ENCODE measurements at places on chromosomes 7 and 10.

DNA sequence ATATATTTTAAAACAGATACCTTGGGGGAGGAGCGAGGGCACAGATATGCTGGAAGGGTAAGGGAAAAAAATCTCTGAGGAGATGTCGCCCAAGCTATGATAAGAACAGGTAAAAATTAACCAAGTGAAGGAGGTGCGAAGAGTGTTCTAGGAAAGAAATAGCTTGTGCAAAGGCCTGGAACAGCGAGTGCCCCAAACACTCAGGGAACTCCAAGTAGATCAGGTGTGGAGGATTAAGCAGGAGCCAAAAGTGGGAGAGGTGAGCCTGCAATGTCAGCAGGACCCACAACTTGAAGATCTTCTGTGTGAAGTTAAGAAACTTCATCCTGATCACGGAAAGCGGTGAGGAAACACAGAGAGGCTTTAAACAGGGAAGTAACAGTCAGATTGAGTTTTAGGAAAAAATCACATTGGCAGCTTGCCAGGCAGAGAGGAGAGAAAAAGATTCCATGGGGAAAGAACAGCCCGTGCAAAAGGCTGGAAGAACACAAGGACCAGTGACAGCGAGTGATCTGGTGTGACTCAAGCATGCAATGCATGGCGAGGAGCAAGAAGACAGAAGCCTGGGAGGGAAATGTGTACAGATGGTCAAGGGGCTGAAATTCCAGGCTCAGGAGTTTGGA lies 30.7 kb downstream of the FGF8 start:
- no peak overlapping the region for H3K27ac ChIP-seq
- H3K36me3 ChIP-seq: no peaks in the 10 kb centered on the region
- DNase-seq: no peak
- no peaks in the 10 kb centered on the region for H3K4me1 ChIP-seq

GRCh38 chr10:49090696-49091380 lies 24.5 kb downstream of the VSTM4 start:
- no peaks in the 10 kb centered on the region for H3K4me1 ChIP-seq
- no peak overlapping the region for H3K4me3 ChIP-seq
- H3K27ac ChIP-seq: no peak overlapping the region
- peaks cover 5% of the 10 kb centered on the region for H3K27me3 ChIP-seq
- H3K36me3 ChIP-seq: no peaks in the 10 kb centered on the region

- H3K27ac ChIP-seq: no peak overlapping the region
- no peaks in the 10 kb centered on the region for H3K4me1 ChIP-seq
- H3K36me3 ChIP-seq: no peaks in the 10 kb centered on the region
- H3K4me3 ChIP-seq: no peak overlapping the region
- H3K27me3 ChIP-seq: no peaks in the 10 kb centered on the region
- no peak for DNase-seq
Measured at GRCh38 chr7:103648135-103648534, 202.1 kb upstream of the SLC26A5 start.

DNA sequence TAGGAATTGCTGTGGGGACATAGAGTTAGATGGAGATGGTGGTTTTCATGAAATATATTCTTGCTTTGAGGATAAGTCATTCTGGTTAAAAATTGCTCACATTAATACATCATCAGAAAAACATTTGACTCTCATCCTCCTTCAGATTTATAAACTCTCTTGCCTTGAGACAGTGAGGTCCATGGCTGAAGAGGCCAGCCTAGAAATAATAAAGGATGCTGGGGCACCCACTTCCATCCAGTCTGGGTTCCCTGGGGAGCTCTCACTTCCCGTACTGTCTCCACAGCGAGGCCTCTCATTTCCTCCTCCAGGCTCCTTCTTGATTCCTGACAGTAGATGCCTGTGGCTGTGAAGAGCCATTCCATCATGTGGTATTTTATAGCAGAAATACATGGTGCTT lies 73.3 kb upstream of the PRKG1 start:
- H3K27ac ChIP-seq: no peak overlapping the region
- H3K36me3 ChIP-seq: no peaks in the 10 kb centered on the region
- H3K4me3 ChIP-seq: no peak overlapping the region

GRCh38 chr10:98316170-98316569 lies 48.2 kb upstream of the LOXL4 start:
- no peaks in the 10 kb centered on the region for H3K4me1 ChIP-seq
- H3K36me3 ChIP-seq: no peaks in the 10 kb centered on the region
- H3K27me3 ChIP-seq: peaks cover 42% of the 10 kb centered on the region

DNA sequence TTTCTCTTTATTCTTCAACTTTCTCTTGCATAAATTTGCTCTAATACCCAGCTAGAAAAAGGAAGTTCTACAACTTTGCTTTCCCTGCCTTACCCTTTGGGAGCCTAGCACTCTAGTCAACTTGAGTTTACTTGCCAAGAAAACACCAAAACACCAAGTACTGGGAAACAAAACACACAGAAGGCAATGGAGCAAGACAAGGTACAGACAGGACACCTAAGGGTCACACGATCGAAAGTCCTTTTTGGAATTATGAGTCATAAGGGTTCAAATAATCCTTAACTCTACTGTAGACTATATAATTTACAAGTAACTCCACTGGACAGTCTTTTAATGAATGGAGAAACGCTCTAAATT lies 42.6 kb upstream of the ANAPC16 start:
- H3K4me3 ChIP-seq: no peak overlapping the region
- peaks cover 5% of the 10 kb centered on the region for H3K4me1 ChIP-seq
- no peaks in the 10 kb centered on the region for H3K27me3 ChIP-seq
- H3K27ac ChIP-seq: no peak overlapping the region
- peaks cover 5% of the 10 kb centered on the region for H3K36me3 ChIP-seq
- DNase-seq: no peak

DNA sequence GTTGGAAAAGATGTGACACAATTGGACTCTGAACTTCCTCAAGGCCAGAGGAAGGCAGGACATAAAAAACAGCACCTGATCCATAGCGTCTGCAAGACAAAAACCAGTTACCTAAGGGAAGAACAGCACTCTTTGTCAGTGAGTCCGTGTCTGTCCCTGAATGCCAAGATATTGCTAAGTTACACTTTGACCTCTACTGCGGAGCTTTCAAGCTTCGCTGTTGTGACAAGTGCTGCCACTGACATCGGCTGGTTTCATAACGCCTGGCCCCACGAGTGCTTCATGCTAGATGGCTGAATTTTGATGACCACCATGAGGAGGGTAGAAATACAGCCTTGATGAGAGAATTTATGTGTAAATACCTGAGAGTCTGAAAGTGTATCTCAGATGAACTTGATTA lies 49.7 kb upstream of the JAZF1 start:
- H3K27ac ChIP-seq: no peak overlapping the region
- no peak overlapping the region for H3K4me3 ChIP-seq
- H3K27me3 ChIP-seq: peaks cover 17% of the 10 kb centered on the region
- no peaks in the 10 kb centered on the region for H3K4me1 ChIP-seq

GRCh38 chr10:118950190-118950680 lies 79.3 kb upstream of the NANOS1 start:
- H3K27me3 ChIP-seq: peaks cover 35% of the 10 kb centered on the region
- H3K4me3 ChIP-seq: no peak overlapping the region
- no peaks in the 10 kb centered on the region for H3K36me3 ChIP-seq
- DNase-seq: no peak

GRCh38 chr7:122951006-122951405 lies 44.5 kb downstream of the TAS2R16 start:
- H3K27ac ChIP-seq: no peak overlapping the region
- H3K4me1 ChIP-seq: no peaks in the 10 kb centered on the region
- no peaks in the 10 kb centered on the region for H3K36me3 ChIP-seq

- H3K27me3 ChIP-seq: peaks cover 20% of the 10 kb centered on the region
- H3K27ac ChIP-seq: no peak overlapping the region
- DNase-seq: no peak
- H3K4me3 ChIP-seq: no peak overlapping the region
- H3K36me3 ChIP-seq: no peaks in the 10 kb centered on the region
Measured at GRCh38 chr7:22443370-22444180, 56.4 kb downstream of the STEAP1B start.

- H3K36me3 ChIP-seq: no peaks in the 10 kb centered on the region
- DNase-seq: no peak
- H3K4me3 ChIP-seq: no peak overlapping the region
Measured at GRCh38 chr10:126045861-126046260, 149.5 kb downstream of the FANK1 start.

DNA sequence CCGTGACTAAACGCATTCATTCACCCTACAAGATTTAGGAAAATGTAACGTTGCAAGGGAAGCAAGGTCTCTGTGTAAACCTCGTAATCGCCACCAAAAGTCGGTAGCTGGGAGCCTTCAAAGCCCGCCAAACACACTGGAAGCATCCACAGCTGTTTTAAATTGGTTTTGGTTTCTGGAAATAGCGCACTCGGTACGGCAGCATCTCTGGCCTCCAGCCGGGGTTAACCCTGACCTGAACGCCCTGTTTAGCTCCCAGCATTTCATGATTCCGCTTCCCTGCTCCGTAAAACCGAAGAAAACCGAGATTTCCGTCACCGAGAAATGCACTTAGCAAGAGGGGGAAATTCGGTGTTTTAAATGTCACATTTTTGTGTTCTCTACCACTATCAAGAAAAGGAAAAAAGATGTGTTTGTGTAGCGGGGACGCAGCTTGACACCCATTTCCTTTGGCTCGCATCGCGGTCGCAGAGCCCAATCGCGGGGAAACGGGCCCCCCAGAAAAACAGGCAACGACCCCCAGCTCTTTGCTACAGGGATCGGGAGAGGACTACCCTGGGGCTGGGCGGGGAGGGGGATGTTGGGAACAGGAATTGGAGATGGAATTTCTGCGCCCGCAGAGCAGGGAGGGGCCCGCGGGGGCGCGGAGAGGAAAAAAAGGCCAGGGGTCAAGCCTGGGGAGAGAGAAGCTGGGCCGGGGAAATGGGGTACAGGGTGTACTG lies 646 bp downstream of the SGCE start:
- no peaks in the 10 kb centered on the region for H3K36me3 ChIP-seq
- H3K27me3 ChIP-seq: peaks cover 31% of the 10 kb centered on the region
- DNase-seq: no peak
- H3K27ac ChIP-seq: no peak overlapping the region
- H3K4me1 ChIP-seq: peaks cover 23% of the 10 kb centered on the region

DNA sequence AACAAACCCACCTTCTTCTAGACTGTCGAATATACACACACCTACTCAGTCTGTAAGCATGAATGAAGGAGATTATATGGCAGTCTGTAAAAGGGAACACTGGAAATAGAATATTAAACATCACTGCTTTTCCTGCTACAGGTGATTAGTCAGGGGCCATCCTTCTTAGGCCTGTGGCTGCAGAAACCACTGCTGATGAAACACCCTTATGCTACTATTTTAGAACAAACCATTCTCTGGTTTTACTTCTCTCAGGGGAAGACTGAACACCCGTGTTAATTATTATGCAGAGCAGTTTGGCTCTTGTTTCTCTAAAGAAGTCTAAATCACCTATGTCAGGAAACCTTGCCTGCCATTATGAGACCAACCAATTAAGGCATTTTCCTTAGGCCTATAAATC lies 351.1 kb upstream of the KLF6 start:
- peaks cover 22% of the 10 kb centered on the region for H3K4me1 ChIP-seq
- no peak overlapping the region for H3K4me3 ChIP-seq
- no peak overlapping the region for H3K27ac ChIP-seq
- H3K36me3 ChIP-seq: peaks cover 5% of the 10 kb centered on the region
- no peak for DNase-seq

- H3K27me3 ChIP-seq: no peaks in the 10 kb centered on the region
- H3K36me3 ChIP-seq: no peaks in the 10 kb centered on the region
Measured at GRCh38 chr10:12406764-12407400, 57.5 kb downstream of the CAMK1D start.

- no peaks in the 10 kb centered on the region for H3K27me3 ChIP-seq
- DNase-seq: no peak
Measured at GRCh38 chr10:75146780-75147179, 35.3 kb downstream of the SAMD8 start.

GRCh38 chr10:75682649-75683557 lies 251.5 kb downstream of the LRMDA start:
- no peak overlapping the region for H3K4me3 ChIP-seq
- H3K36me3 ChIP-seq: no peaks in the 10 kb centered on the region
- H3K27me3 ChIP-seq: no peaks in the 10 kb centered on the region

GRCh38 chr7:154546946-154547587 lies 455.9 kb downstream of the PAXIP1 start:
- no peak overlapping the region for H3K27ac ChIP-seq
- DNase-seq: no peak
- H3K4me1 ChIP-seq: no peaks in the 10 kb centered on the region

GRCh38 chr10:21053953-21054690 lies 157.0 kb upstream of the NEBL start:
- no peaks in the 10 kb centered on the region for H3K36me3 ChIP-seq
- peaks cover 5% of the 10 kb centered on the region for H3K4me1 ChIP-seq
- H3K27me3 ChIP-seq: no peaks in the 10 kb centered on the region
- no peak overlapping the region for H3K4me3 ChIP-seq
- DNase-seq: no peak
- H3K27ac ChIP-seq: no peak overlapping the region

DNA sequence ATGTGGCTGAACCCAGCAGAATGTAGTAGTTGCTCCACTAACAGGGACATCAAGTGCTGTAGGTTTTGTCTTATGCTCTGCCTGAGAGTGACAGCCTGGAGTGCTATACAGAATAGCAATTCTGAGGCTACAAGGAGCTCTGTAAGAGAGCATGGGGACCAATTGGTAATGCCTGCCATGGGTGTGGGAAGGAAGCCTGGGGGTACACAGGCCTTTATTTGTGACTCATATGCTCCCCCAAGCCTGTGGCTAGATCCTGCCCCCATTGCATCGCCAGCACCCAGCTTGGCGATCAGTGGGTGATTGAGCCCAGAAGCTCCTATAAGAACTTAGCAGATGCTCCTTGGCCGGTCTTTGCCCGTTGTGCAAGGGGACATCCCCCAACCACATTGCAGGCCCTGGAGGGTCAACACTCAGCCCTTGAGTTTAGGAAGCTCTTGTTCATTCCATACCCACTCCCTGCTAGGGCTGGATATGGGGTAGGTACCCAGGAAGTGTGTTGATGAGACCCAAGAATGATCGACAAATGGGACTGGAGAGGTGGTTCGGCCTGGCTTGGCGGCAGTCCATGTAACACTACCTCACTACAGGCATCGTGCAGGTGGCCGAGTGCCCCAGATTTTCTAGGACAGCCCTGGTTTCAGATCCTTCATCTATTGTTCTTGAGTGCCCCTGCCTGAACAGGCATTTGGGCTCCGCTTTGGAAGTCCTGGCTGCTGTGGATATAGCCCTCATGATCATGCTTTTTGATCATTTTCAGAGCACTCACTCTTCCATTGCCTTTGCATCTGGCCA lies 37.7 kb downstream of the ZMIZ1 start:
- no peak overlapping the region for H3K4me3 ChIP-seq
- H3K36me3 ChIP-seq: no peaks in the 10 kb centered on the region
- DNase-seq: no peak
- H3K4me1 ChIP-seq: peaks cover 20% of the 10 kb centered on the region

GRCh38 chr7:78558566-78558965 lies 760.0 kb downstream of the PHTF2 start:
- no peaks in the 10 kb centered on the region for H3K36me3 ChIP-seq
- no peak overlapping the region for H3K27ac ChIP-seq
- no peaks in the 10 kb centered on the region for H3K27me3 ChIP-seq
- H3K4me1 ChIP-seq: no peaks in the 10 kb centered on the region

- no peaks in the 10 kb centered on the region for H3K27me3 ChIP-seq
- H3K4me1 ChIP-seq: no peaks in the 10 kb centered on the region
- no peak for DNase-seq
Measured at GRCh38 chr7:18941207-18941606, 176.2 kb downstream of the TWIST1 start.

Data from activated naive CD4-positive, alpha-beta T cell treated with anti-CD3 and anti-CD28 coated beads, Interleukin-2, amount 10 ng/mL, durations not matched to agents 7 days and 5 days (primary cell).